Dorsolateral prefrontal cortex (tissue), 122 donors: ENCODE measurements at places on chromosomes 4 and X.

GRCh38 chr4:25861280-25861950, 1.4 kb downstream of the SEL1L3 start:
- DNase-seq = no peak

DNA sequence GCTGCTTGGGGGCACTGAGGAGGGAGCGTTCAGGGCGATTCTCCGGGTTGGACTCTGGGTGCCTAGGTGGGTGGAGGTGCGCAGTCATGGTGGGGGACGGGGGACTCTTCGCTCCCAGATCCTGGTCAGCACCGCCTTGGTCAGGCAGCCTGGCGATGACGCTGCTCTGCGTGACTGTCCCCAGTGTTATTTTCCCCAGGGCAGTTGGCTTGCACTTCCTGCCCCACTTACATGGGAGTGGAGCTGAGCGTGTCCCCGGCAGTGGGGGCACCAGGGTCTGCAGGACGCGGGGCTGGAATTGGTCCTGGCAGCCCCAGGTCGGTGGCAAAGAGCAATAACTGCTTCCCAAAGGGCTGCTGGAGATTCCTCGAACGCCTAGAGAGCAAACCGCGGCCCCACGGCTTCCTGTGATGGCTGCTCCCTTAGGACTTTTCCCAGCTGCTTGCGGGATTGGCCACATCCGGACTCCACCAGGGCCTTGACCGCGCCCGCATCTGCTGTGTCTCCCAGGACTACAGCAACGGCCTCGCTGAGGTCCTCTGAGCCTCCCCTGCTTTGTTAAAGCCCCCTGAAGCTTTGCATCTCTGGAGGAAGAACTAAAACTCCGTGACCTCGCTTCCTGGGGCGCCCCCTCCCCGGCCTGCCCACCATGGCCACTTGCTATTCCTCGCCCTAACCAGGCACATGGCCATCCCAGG, 35.3 kb upstream of the GPR78 start:
- no peak for DNase-seq

DNA sequence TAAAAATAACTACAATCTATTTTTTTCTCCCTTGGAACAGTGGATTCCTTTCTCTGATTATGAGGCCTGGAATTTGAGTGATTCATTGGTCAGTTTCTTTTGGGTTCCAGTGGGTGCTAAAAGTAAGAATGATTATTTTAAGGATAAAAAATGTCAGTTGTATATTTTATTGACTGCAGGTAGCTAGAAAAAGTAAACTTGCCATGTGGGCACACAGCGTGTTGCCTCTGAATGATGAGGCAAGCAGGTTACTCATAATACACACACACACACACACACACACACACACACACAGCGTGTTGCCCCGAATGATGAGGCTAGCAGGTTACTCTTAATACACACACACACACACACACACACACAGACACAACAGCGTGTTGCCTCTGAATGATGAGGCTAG, 13.8 kb downstream of the GALNT7 start:
- no peak for DNase-seq

- DNase-seq = no peak
Measured at GRCh38 chr4:147085781-147086180, 140.1 kb upstream of the TTC29 start.

- DNase-seq = no peak
Measured at GRCh38 chrX:2756548-2756947, 4.7 kb downstream of the XG start.
